ENCODE measurements at places on chromosomes 2 and 18.

GRCh38 chr2:14051401-14051800 is 581.1 kb upstream of the LRATD1 start:
- DNase-seq = no peak

DNA sequence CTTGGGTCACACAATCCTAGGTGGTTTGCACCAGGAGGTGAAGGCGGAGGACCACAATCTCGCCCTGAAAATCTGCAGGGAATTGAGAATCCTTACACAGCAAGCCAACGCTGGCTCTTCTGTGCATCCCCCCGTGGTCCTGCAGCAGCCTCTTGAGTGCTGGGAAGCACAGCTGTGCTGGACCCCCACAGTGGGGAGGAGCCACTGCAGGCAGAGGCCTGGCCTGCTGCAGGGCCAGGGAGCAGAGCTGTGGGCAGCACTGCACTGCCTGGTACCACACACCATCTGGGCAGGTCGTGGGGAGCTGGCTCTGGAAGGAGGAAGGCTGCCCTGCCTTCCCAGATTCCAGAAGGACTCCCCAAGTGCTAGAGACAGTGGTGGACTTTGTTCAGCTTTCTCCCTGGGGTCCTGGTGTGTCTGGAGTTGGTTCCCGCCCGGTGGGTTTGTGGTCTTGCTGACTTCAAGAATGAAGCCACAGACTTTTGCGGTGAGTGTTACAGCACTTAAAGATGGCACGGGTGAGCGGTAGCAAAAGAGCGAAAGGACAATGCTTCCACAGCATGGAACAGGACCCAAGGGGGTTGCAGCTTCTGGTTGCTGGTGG is 106.3 kb downstream of the FAM168B start:
- DNase-seq = no peak

DNA sequence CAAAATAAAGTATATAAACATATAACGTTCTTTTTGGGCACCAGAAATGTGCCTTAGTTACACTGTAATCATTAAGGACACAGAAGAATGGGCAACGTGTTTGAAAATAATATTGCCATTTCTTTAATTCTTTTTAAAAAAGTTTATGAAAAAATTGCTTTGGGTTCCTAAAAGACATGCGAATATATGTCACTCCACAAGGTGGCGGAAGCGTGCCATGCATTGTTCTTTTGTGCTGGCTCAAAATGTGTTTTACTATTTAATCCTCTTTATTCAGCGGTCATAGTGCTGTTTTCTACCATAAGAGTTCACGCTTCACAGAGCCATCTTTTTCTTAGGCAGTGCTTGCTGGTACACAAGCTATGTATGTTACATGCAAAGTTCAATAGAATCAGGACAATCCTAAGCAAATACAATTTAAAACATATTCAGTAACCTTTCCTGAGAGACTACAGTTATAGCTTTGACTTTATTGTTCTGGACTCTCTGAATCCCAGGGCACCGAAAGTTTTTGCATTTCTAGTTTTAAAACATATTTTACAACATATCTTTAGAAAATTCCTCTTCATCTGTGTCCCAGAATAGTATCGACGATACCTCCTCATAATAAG is 147.8 kb upstream of the ERBB4 start:
- peak; percentile 82 for DNase-seq

DNA sequence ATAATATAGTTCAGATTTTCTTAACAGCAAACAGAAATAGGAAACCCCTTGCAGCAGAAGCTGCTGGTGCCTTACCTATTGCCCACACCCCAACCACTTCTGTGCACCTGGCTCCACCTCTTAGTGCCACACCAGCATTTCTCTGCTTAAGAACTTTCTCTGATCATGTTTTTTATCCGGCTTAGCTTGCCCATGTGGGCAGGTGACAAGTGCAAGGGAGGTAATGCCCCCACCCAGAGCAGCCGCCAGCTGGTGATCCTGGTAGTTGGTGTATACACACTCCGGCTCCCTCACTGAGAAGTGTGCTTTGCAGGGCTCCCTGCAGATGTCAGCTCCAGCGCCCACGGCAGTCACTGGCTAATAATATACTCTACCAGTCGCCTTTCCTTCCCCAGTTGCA is 126.3 kb downstream of the ALPK2 start:
- no peak for DNase-seq

DNA sequence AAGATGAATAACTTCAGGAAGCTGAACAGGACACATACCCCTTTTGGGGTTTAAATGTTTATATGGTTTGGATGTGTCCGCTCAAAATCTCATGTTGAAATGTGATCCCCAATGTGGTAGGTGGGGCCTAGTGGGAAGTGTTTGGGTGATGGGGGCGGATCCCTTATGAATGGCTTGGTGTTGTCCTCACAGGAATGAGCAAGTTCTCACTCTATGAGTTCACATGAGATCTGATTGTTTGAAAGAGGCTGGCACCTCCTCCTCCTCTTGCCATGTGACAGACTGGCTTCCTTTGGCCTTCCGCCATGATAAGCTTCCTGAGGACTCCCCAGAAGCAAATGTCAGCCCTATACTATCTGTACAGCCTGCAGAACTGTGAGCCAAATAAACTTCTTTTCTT is 88.6 kb upstream of the ZNF532 start:
- DNase-seq = no peak

GRCh38 chr18:78920456-78921138 is 59.0 kb upstream of the SALL3 start:
- no peak for DNase-seq

GRCh38 chr2:28726177-28726576 is 25.5 kb upstream of the PPP1CB start:
- DNase-seq = no peak

- no peak for DNase-seq
Measured at GRCh38 chr2:12070581-12070980, 324.1 kb downstream of the LPIN1 start.

DNA sequence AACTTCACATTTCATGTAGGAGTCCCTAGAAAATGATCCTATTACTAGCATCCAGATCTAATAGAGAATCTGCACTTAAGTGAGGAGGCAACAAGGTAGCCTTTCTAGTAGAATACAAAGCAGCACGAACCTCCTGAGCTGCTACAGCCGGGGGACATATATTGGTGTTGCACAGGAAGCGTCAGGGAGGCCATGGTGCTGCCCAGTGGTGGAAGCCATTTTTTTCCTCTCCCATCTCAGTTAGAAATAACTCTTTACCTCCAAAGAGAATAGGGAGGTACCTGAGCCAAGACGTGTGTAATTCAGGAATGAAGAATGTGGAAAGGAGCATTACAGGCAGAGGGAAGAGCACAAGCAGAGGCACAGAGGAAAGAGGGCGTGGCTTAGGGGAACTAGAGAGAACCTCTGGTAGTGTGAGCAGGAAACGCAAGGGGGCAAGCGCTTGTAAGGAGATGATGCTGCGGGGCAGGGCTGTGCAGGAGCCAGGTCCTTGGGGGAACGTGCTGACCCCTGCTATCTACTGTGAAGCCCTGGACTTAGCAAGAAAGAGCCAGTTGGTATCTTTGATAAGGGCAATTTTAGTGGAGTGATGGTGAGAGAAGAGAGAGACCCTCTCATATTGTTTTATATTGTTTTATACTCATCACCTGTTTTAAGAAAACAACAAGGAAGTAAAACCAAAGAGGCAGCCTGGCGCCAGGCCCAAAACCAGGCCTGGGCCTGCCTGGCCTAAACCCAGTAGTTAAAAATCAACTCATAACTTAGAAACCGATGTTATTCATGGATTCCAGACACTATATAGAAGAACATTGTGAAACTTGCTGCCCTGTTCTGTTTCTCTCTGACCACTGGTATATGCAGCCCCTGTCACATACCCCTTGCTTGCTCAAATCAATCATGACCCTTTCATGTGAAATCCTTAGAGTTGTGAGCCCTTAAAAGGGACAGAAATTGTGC is 50.0 kb upstream of the TTC39C start:
- DNase-seq = no peak

DNA sequence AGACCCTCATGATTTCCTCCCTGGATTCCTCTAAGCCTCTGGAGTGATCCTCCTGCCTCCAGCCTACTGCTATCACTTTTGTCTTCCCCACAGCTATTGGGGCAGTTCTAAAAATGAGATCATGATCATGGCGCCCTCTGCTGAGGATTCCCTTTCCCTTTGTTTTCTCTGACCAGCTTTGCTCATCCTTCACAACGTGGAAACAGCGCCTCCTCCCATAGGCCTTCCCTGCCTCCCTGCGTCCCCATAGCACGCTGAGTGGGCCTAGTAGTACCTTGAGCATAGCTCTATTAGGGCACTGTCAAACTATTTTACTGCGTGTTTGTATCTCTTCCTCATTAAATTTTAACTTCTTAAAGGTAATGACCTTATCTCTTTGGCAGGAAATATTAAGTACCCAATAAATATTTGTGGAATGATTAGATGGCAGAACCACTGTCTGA is 207.0 kb upstream of the FANCL start:
- peak; percentile 58 for DNase-seq

- DNase-seq = no peak
Measured at GRCh38 chr2:121289271-121289670, 4.3 kb upstream of the TFCP2L1 start.

DNA sequence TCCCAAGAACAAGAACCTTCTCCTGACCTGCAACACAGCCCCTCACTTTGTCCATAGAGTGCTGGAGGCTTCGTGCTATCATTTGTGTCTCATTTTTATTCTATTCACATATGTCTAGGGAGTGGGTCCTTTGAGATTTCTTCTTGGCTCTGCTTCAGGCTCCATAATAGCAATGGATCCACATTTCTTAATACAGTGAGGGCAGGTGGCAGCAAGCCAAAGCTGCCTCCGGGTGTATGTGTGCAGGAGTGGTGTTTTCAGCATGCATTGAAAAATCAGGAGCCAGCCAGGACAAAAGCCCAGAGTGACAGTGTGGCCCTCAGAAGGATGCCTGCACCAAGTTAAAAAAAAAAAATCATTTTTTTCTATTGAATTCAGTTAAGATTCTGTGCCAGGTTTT is 115.1 kb upstream of the PELI1 start:
- no peak for DNase-seq

GRCh38 chr2:196333397-196333796 is 162.0 kb upstream of the STK17B start:
- DNase-seq = no peak

- no peak for DNase-seq
Measured at GRCh38 chr2:73031725-73032701, 39.5 kb downstream of the SFXN5 start.

DNA sequence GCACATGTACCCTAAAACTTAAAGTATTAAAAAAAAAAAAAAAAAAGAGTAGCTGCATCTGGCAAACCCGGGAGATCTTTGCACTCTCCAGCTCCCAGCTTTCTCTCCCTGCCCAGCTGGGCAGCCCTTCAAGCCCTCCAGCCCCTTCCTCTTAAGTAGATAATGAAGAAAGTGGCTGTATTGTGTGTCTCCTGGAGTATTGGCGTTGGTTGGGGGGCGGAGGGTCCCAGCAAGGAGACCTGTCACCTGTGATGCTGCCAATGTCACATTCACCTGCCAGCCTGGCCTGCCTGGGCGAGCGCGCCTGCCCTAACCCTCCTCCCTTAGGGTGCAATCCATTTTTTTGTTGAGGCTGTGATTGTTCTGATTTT is 2.0 kb downstream of the C2orf72 start:
- no peak for DNase-seq

DNA sequence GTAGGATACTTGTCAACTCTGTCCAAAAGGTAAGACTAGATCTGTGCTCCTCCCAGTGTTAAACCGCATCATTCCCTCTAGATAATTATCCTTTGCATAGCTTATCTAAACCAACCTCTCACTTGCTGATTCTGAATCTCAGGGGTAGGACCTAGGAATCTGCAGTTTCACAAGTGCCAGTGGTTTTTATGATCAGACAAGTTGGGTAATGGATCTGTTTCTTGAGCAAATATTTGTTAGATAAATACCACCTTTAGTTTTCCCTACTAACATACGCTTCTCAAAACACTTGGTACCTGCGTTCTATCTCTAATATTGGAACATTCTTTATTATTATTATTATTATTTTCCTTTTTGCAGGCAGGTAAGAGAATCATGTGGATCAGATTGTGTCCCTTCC is 439.9 kb downstream of the PTPRM start:
- DNase-seq = no peak

DNA sequence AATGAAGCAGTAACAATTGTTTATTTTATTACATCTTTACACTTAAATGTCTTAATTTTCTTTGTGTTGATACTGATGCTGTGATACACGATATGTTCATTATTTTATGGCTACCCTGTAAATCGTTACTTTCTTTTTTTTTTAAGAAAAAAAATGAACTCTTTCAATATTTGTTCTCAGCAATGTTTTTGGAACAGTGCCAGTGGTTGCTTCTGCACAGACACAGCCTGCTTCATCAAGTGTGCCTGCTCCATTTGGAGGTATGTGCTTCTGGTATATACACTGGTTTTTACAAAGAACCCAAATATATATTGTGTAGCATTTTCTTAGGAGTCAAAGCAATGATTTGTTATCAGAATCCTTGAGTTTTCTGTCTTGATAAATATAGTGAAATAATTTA is 62.2 kb upstream of the SCYGR2 start:
- no peak for DNase-seq

- peak; percentile 53 for DNase-seq
Measured at GRCh38 chr2:205754924-205755321, 72.6 kb downstream of the NRP2 start.

- DNase-seq = no peak
Measured at GRCh38 chr2:74583504-74583903, 29.0 kb downstream of the DOK1 start.

DNA sequence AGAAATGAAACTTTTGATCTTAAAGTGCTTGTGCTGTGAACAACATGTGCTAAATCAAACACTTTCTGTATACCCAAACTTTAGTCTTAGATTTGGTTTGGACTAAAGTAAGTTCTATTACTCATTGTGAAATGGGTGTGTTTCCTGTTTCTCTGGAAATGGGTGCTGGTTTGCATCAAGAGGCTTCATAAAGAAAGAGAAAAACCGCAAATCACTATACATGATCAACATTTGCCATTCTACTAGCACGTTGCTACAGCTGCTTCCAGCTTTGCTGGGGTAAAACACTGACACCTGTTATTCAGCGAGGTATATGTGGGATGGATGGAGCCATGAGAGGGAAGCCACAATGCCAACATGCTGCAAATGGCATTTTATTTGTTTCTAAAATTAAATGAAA is 547.0 kb upstream of the ACVR2A start:
- DNase-seq = no peak

DNA sequence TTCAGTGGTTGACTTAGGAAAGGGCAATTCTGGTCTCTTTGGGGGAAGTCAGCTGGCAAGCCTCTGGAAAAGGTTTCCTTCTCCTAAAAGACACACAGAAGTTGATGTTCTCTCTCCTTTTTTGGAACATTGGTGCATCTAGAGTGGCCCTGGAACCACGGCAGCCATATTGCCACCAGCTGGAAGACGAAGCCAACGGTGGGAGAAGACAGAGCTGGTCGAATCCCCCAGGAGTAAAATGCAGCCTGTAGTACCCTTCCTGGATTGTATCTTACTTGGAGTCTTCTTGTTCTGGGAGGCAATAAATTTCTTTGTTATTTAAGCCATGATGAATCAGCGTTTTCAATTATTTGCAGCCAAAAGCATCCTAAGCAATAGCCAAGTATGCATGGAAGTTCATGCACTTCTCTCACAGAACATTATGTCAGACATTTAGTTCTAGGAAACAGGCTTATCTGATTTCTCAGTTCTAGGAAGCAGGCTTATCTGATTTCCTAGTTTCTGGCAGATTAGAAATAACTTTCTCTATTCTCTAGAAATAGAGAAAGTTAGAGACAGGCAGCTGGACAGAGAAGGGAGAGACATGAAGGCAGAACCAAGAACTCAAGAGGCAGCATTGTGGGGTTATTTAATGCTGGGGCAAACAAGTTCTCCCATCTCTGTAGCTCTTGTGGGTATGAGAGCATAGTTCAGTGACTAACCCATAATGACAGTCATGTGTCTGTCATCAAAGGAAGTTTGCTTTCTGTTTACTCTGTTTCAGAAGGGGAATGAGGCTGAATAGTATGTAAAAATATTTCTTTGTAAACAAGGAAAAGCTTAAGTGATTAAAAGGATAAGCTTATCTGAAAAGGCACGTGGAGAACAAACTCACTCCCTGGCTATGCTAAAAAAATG is 40.5 kb upstream of the NABP1 start:
- peak; percentile 56 for DNase-seq

Data from trophoblast cell (in vitro differentiated cells and primary cell).